ENCODE measurements at places on chromosomes 3 and 15.

- no peak for DNase-seq
Observed at GRCh38 chr15:31197497-31198414, 96.2 kb upstream of the TRPM1 start.

DNA sequence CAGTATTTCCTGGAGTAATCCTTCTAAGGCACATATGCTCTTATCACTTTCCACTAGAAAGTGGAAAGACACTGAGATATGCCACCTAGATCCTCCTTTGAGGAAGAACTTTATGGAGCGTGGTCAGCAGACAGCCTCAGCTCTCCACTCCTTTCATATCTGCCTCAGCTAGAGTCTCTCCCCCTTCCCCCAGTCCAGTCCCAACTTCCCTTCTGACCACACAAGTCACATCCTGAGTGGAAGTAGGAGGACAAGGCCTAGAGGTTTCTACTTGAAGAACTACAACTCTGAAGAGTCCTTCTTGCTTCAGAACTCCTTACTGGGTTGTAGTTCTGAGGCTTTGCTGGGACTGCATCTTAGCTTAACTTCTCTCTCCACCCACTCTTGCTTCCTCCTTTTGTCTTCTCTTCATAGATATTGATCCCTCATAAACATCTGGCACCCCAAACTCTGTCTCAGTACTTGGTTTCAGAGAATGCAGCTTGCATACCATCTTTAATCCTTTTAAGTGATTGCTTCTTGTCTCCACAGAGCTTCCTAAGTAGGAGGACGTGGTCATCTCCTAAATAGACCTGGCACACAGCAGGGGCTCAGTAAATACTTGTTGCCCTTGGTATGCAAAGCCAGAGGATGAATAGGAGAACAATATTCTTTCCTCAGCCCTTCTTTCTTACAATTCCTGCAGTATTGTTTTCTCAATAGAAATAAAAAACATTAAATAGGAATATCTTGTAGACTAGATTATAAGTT is 109.6 kb downstream of the OXSM start:
- no peak for DNase-seq

DNA sequence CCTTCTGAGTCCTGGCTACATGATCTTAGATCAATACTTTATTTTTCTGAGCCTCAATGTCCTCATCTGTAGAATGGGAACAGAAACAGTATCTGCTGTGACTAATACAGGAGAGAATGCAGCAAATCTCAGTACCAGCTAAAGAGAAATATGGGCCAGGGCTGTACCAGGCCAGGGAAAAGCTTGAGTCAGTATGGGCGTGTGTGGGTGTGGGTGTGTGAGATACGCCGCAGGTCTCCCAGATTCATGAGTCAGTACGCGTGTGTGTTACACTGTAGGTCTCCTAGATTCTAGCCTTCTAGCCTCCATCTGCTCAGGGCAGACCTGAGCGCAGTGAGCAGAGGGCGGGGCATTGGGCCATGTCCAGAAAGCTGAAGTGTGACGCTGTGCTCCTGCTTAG is 15.2 kb downstream of the GNAI2 start:
- DNase-seq: peak; percentile 52

DNA sequence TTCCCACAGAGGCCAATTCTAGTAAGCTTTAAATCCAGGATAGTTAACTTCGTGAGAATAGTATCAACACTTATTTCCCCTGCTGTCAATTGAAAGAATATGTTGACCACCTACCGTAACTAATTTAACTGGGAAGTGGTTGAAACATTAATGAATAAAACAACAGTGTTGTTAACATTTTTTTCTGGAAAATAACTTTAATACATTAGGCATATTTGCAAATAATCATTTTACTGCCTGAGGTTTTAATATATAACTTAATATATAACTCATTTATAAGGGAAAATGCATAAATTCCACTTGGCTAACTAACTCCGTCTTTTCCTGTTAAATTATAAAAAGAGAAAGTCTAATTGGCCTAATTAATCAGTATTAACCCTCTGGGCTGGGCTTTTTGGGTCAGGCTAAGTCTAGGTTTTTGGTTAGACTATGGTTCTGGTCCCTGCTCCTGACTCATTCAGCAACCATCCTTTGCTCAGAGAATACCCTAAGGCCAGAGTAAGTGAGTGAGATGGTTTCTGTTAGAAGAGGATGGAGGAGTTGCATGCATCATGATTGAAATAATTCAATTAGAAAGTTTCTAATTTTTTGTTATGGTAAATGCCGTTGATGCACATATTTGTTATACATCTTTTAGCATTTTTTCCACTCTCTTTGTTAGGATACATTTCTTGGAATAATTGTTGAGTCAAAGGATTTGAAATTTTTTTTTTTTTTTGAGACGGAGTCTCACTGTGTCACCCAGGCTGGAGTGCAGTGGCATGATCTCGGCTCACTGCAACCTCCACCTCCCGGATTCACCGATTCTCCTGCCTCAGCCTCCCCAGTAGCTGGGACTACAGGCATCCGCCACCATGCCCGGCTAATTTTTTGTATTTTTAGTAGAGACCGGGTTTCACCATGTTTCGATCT is 10.8 kb upstream of the SKIL start:
- no peak for DNase-seq

- no peak for DNase-seq
Observed at GRCh38 chr3:30290479-30290878, 315.9 kb upstream of the TGFBR2 start.

DNA sequence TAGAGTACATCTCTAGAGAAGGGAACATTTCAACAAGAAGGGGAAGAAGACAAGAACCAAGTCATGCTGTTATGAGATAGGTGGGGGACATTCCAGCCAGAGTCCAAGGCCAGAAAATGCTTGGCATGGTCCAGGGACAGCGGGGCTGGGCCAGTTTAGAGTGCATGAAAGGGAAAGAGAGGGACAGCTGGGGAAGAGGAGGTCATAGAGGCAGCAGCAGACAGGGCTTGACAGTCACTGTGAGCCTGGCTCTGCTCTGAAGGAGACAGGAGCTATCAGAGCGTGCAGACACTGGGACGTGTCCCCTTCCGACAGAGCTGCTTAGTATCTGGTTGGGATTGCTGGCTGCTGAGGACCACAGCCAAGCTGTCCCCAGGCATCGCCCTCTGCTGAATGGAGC is 35.7 kb upstream of the PRR20G start:
- no peak for DNase-seq

DNA sequence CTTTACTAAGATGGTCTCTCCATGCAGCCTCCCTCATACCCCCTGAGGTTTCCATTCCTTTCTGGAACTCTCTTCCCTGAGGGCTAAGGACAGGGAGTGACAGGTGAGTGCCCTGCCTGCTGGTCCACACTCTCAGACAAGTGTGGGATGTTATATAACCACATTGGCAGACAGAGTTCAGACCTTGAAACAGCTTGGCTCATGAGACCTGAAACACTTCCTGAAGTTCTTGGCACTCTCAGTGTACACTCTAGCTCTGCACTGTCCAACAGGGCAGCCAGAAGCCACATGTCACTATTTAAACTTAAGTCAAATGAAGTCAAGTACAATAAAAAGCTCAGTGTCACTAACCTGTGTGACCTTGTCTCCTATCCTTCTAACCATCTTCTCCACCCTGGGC is 188.5 kb downstream of the ZNF621 start:
- DNase-seq: no peak

DNA sequence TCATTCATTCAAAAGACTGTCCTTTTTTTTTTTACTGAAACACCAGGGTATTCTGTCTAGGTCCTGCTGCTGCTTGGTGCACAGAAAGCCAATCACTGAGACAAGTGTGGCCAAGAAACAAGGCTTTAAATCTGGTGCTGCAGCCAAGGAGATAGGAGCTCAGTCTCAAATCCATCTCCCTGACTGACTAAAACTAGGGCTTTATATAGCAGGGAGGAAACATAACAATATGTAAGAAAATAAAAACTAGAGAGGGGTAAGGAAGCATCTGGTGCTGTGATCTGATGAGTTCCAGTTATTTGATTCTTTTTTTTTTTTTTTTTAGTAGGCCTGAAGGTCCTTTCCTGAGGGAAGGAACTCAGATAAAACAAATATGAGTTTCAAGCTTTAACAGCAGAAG is 139.8 kb downstream of the ATG7 start:
- DNase-seq: no peak

DNA sequence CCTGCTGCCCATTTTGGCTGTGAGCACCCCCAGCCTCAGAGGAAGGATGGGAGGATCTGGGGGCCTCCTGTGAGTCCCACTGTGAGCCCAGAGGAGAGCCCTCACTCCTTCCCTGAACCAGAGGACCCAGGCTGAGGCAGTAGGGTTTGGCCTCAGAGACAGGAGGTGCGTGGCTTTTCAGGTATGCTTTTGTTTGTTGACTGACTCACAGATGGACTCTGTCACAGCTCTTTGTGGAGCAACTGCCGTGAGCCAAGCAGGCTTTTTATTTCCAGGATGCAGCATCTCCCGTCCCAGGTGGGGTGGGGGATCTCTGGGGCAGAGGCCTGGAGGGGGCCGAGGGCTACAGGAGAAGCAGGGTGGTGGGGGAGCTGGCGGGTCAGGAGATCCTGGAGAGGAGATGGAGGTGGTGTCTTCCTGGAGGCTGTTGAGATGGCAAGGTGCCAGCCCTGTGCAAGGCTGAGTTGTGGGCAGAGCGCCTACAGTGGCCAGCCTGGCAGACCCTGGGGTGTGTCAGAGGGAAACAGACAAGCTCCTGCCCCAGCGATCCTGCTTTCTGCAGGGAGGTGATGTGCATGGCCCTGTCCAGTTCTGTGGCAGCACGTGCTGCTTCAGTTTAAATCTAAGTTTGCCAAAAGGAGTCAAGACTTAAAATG is 24.0 kb downstream of the PLXNA1 start:
- no peak for DNase-seq

DNA sequence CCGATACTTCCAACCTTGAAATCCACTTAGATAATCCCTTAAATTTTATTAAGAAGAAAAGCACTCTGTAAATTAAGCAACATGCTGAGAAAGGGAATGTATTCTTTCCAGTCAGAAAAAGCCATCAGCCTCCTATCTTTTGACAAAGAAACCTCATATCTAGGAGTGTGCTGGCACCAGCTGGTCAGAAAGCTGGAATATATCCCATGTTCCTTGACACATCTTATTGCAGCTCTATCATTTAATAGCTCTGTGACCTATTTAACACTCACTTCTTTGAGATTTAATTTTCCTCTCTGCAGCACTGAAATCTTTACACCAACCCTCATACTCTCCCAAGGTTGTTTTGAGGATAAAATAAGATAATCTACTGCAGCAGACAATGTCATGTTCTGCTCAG is 30.4 kb upstream of the CAPN7 start:
- no peak for DNase-seq

GRCh38 chr3:37087870-37088269 is 86.5 kb downstream of the LRRFIP2 start:
- no peak for DNase-seq

- no peak for DNase-seq
Observed at GRCh38 chr3:107377151-107377550, at the start of gene CCDC54. TSS of gene CCDC54 (plus strand) at chr3:107377439. CDS start at chr3:107377588, 149 bp downstream.

DNA sequence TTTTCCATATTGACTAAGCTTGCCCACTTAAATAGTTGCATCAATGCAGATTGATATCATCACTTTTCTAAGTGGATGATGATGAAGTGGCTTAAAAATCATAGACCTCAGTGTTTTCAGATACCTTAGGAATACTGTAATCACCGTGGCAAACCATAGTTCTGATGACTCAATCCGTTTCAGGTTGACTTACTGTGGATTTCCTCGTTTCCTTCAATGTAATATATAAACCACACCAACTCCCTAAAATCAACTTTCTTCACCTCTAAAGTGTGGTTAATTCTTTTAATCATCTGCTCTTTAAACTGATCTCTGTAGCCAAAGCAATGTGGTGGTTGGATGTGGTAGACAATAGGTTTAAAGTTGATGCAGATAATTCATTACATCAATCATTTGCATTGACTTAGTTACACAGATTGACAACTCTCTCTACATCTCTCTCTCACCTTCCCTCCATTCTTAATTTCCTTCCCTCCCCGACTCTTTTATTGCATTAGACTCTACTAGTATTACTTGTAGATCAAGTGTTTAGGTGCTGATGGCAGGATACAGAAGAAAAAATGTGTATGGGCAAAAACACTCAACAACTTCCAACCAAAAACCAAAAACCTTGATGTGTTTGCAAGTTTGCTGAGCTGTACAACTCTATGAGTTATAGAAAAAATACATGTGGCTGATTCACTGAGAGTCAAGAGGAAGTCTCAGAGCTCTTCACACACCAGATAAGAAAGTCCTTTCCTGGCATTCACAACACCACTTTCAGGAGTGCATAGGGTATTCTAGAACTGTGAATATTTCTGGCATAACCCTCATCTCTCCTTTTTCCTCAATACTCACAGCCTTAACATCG is 243.5 kb downstream of the NFKBIZ start:
- no peak for DNase-seq

DNA sequence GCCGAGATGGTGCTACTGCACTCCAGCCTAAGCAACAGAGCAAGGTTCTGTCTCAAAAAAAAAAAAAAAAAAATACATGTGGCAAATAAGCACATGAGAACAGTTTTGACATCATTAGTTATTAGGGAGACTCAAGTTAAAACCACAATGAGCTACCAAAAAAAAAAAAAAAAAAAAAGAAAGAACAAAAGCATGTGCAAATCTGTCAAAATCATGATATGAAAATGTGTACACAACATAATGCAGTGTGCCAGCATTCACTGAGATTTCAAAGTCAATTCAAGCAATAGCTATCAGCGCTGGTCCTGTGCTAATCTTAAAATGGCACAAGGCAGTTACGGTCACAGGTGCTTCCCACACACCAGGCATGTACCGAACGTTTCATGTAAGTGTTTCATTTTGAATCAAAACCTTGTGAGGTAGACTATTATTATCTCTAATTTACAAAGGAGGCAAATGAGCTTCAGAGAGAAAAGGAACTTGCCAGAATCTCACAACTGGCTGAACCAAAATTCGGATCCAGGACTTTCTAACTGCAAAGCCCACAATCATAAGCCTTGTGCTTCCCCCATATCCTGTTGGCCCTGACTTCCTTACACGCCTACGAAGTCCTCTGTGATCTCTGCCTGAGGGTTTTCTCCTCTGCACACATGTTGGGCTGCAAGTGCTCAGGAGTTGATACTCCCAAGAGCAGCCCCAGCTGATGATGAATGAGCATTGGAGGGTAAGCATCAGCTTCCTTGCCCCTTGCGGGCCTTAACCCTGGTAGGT is 200.1 kb upstream of the PROK2 start:
- DNase-seq: no peak

DNA sequence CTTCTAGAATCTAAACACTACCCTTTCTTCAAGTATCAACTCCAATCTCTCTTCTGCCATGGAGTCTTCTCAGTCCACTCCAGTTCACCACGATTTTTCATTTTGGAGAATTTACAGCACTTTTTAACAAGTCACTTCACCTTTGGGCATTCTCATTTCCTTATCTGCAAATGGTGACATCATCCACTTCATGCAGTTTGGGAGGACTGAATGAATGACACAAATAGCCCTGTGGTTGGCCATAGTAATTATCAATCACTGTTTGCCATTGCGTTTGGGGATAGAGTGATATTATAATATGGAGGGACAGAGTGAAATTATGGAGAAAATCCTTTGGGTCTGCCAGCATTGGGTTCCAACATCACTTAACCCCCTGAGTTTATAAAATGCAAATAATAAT is 38.0 kb upstream of the TM4SF1 start:
- DNase-seq: no peak

DNA sequence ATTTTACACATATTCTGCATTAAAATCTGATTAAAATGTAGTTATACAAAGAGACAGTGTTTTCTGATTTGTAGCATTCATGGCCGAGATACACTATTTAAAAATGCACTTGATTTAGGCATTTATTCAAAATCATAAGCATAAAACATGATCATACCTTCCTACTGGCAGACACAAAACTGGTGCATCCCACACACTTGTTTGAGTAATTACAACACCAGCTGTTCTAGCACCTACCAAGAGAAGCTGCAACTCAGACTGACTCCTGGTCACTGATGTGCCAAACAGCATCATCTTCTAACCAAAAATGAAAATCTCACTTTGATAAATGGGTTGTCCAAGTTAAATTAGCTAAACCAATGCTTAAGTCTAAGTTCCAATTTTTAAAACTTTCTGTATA is 262.7 kb upstream of the NSMCE3 start:
- no peak for DNase-seq

Data from T-helper 2 cell (primary cell).